ENCODE measurements at places on chromosomes 1 and 21.

DNA sequence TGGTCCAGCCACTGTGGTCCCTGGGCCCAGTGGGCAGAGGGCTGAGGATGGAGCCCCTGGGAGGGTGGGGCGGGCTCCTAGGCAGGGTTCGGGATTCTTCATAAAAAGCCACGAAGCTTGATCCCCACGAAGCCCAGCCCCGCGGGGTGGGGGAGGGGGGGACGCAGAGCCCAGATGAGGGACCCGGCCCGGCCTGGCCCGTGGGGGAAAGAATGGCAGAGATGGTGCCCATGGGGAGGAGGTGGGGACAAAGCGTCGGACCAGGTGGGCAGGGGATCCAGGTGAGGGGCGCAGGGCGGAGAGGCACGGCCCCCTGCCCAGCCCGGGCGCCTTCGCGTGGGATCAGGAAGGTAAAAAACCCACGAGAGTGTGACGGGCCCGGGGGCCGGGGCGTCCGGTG is 6.0 kb upstream of the SMIM12 start:
- DNase-seq: no peak

- no peak for DNase-seq
Measured at GRCh38 chr1:221736714-221737113, 5.2 kb downstream of the DUSP10 start.

GRCh38 chr1:86365896-86366295 is 30.2 kb downstream of the ODF2L start:
- DNase-seq: no peak

DNA sequence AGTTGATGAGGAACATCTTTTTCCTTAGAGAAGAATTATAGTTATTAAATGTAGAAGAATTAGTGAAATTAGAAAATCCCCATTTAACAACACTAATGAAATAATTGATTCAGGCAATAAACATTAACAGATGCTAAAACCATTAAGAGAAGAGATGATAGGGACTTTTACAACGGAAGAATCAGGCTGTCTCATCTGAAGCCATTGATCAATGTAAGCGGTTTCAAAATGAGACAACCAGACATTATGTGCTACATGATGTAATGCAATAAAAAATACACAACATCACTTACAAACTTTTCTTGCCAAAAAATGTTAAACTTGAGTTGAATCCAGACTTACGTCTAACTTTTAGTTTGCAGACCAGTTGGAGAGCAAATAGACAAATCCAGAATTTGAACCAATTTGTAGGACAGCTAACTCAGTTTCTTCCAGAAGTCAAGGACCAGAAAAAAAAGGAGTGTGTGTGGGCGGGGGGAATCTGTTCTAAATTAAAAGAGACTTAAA is 165.4 kb upstream of the DPT start:
- no peak for DNase-seq

GRCh38 chr1:170155055-170155454 is 9.3 kb downstream of the NTMT2 start:
- DNase-seq: no peak

DNA sequence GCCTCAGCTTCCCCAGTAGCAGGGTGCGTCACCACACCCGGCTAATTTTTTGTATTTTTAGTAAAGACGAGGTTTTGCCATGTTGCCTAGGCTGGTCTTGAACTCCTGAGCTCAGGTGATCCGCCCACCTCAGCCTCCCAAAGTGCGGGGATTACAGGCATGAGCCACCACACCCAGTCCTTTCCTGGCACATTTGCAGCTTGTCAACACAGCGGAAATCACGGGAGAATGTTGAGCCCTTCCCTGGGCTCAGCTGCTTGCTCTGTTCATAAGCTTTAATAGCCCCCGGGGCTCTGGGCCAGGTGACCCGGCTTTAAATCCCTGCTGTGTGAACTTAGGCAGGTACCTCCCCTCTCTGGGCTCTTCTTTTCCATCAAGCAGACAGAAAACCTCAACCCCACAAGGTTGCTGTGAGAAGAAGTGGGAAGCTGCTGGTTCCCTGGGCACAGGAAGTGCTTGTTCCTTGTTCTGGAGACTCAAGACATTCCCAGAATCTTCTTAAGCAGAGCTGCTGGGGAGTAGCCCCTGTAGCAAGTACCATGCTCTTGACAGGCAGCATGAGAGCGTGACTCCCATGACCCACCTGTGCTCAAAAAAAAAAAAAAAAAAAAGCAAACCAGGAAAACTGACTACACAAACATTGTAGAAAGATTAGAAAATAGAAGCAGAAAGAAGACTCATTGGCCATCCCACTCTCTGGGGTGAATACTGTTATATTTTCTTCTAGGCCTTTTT is 14.5 kb upstream of the SELENON start:
- DNase-seq: no peak

GRCh38 chr1:224061436-224061835 is 52.5 kb upstream of the FBXO28 start:
- DNase-seq: no peak

DNA sequence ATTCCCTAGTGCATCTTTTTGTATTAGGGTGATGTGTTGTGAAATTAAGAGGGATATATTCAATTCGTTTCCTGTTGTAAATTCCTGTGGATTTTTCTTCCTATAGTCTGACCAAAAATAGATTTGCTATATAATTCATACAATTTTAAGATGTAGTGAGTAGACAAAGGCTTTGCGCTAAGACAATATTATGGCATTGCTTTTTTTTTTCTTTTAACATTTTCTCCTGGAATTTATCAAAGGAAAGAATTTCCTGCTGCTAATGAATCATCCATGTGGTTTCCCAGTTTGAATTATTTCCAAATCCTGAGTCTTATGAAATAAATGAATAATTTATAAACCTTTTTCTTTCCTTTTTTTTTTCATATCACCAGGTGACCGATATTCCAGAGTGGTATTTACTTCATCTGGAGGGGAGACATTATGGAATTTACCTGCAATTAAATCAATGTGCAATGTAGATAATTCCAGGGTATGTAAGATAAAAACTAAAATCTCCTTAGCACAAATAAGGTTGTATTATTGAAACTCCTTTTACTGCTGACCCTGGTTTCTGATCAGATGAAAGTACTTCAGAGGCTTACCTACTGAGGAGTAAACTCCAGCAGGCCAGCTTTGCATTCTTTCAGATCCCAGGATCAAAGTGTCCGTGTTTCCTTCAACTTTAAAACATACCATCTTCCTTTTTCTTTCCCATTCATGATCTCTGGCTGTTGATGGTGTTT is 148.4 kb downstream of the TLR5 start:
- DNase-seq: no peak

GRCh38 chr1:94551449-94551848 is 9.9 kb upstream of the F3 start:
- DNase-seq: no peak

All from stimulated activated CD4-positive, alpha-beta T cell treated with anti-CD3 and anti-CD28 coated beads, Interleukin-12 subunit alpha, Interleukin-12 subunit beta, amount 100 ng/mL, for 48 hours (primary cell).